ENCODE measurements at places on chromosomes 13 and 19.

DNA sequence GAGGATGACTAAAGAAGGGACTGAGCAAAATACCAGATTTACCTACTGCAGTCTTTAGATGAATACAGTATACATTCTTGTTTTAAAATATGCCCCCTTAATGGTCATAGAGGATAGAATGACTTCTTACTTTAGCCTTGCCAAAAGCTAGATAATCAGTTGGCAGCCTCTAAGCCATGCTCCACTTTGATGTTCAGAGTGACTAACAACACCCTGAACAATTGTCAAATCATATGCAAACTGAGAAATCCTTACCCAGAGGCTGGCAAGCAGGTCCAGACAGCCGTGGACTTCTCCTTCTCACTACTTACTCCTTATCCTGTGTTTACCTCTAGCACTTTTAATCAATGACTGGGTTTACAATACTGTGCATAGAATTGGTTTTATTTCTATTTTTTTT is 23.6 kb upstream of the PHF11 start:
- DNase-seq, result no peak

DNA sequence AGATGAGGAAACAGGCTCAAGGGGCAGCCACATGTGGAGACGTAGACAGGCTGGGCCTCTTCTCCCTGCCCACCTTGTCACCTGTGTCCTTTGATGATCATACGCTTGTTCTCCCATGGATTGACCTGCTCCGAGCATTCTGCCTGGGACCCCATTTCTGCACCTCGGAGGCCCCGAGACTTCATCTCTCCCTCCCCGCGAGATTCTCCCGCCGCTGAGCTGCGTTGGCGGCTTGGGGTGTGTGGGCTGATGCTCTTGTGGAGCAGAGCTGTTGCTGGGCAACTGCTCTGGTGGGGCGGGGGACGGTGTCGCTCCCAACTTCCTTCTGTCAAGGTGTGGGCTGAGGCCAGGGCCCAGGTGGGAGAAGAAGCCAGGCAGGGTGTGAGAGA is 22.1 kb downstream of the MAST3 start:
- no peak for DNase-seq

DNA sequence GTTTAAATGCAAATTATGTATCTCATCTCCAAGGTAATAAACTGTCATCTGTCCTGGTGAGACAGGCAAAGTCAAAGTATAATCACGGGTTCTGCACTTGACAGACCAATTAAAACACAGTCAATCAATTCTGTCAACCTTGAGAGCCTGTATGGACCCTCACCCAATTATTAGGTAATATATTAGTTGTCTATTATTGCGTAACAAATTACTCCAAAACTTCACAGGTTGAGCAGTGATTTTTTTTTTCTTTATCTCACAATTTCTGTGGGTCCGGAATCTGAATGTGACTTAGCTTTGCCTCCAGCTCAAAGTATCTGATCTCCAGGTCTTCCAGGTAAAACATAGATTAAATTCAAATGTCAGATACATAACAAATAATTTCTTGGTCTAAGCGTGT is 707.4 kb upstream of the ARGLU1 start:
- DNase-seq, result no peak

DNA sequence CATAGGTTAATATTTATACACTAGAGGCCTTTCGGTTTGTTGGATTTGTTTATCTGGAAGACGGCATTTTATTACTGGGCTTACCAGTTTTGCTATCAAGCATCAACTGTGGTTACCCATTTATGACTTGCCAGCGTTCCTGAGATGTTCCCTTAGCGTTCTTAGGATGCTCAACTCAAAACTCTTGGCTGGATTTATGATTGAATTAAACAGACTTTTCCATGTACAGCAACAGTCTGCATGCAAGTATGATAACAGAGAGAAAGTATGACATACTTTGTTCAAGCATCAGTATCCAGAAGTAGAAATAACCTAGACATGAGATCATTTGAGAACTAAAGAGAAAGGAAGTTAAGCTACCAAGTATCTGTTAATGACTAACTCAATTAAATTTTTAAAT is 29.9 kb upstream of the RNF113B start:
- no peak for DNase-seq

DNA sequence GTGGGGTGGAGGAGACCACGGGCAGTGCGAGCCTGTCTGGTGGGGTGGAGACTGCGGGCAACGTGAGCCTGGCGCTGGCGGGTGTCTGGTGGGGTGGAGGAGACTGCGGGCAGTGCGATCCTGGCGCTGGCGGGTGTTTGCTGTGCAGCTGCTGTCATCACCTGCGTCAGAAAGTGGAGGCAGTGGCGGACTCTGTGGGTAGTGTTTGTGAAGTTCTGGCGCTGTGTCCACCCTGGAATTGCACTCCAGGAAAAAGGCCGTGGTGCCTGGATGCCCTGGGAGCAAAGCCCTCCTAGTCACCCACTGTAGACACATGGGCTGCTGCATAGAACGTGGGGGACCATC is 6.2 kb downstream of the TEX29 start:
- no peak for DNase-seq

All from activated naive CD4-positive, alpha-beta T cell (primary cell).